ENCODE measurements at places on chromosomes 1 and 21. TPM values are rescaled to one million over a fixed set of nuclear protein-coding genes. Genes with fewer than 3 reads are reported as not detected.

Gene LORICRIN
- not detected for total RNA-seq

Gene CYP2J2
- 21.6 TPM for total RNA-seq

Gene CYP4Z1
- total RNA-seq, result 3.5 TPM

Gene LINGO4
- total RNA-seq, result not detected

Gene KIF26B
- total RNA-seq, result 0.45 TPM

Gene HMGCS2
- not detected for total RNA-seq

Gene VWA5B1
- total RNA-seq, result not detected

Gene PPM1J
- total RNA-seq, result 1.8 TPM

Gene OR2L13
- total RNA-seq, result 0.36 TPM

Gene TCEA3
- 48.4 TPM for total RNA-seq

Gene CD55
- 152 TPM for total RNA-seq

Gene CFAP107
- total RNA-seq, result not detected

Gene ADAR
- total RNA-seq, result 139 TPM

Gene PARP1
- 85.2 TPM for total RNA-seq

Gene SMIM1
- 9.2 TPM for total RNA-seq

Gene UTS2
- total RNA-seq, result not detected
